Activated CD8-positive, alpha-beta memory T cell treated with anti-CD3 and anti-CD28 coated beads, Interleukin-2, amount 10 ng/mL, durations not matched to agents 7 days and 5 days (primary cell): ENCODE measurements at places on chromosomes 11 and 22. TPM values are rescaled to one million over a fixed set of nuclear protein-coding genes. Genes with fewer than 3 reads are reported as not detected.

KRTAP5-10 gene
- total RNA-seq = not detected

APLNR gene
- not detected for total RNA-seq

CARNS1 gene
- total RNA-seq = 1.3 TPM

HTR3A gene
- total RNA-seq = not detected

BLID gene
- not detected for total RNA-seq

DDI1 gene
- not detected for total RNA-seq

DDX25 gene
- 0.50 TPM for total RNA-seq

LRRC4C gene
- not detected for total RNA-seq

OR52I2 gene
- not detected for total RNA-seq

NUDT22 gene
- total RNA-seq = 84.1 TPM

HORMAD2 gene
- 0.09 TPM for total RNA-seq

SGSM1 gene
- total RNA-seq = 0.09 TPM

PHRF1 gene
- total RNA-seq = 62.0 TPM

KDM4E gene
- not detected for total RNA-seq

TSPAN4 gene
- 17.8 TPM for total RNA-seq

OR52E2 gene
- total RNA-seq = not detected

ASRGL1 gene
- total RNA-seq = 3.7 TPM

SLC22A12 gene
- not detected for total RNA-seq

ABCC8 gene
- total RNA-seq = 0.54 TPM

MUC6 gene
- not detected for total RNA-seq

ALX4 gene
- not detected for total RNA-seq
